ENCODE measurements at places on chromosomes 5 and 9. TPM values are rescaled to one million over a fixed set of nuclear protein-coding genes. Genes with fewer than 3 reads are reported as not detected.

The CDC20B gene
- total RNA-seq, result not detected

The TPPP gene
- 0.07 TPM for total RNA-seq

GRCh38 chr5:136020001-136020382 lies 8.8 kb upstream of the TGFBI start:
- no peak for DNase-seq

- DNase-seq, result no peak
These were observed 222.9 kb upstream of the EFNA5 start for GRCh38 chr5:107893642-107894041.

The CER1 gene
- total RNA-seq, result not detected

DNA sequence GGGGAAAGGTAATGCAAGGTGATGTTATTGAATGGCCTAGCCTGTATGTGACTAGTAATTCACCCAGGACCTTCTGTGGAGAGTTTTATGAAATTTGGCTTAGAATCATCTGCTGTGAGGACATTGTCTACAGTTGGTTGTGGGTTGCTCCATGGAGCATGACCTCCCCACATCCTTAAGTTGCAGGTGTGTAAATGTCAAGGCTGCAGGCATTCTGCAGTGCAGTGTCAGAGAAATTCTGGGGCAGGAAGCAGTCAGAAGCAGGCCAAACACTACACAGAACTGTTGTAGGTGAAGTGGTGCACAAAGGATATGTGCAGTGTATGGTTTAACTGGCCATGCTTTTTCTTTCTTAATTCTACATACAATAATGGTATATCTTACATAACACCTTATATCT lies 588.3 kb downstream of the EBF1 start:
- no peak for DNase-seq

DNA sequence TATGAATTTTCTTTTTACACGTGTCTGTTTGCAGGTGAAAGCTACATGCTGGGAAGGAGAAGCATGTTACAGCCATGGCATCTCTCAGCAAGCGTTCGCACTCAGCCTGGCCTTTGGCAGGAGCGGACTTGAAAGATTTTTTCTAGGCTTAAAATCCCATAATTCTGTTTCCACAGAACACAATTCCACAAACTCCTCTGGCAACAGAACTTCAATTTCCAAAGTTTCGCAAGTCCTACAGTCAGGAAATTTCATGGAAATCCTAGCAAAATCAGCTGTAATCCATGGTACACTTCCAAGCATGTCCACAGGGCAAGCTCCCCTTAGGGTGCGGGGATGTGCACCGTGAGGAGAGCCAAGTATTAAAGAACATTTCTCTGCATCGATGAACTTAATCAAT lies 35.9 kb downstream of the SUB1 start:
- no peak for DNase-seq

DNA sequence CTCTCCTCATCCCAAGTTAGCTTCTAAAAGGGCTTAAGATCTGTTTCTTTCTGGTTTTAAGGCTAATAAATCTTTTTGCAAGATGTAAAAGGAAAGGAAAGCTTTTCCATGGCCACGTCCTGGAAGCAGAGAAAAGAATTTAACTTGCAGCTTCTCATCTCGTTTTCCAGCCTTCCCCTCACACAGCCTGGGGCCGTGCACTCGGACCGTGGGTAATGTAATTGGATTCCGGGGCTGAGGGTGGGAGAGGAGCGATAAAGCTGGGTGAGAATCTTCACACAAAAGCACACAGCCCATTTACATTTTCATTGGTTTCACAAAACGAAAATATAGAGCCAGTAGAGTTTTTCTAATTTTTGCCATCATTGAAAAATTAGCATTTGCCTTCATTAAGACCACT lies 91.2 kb downstream of the IRX2 start:
- DNase-seq, result no peak

- no peak for DNase-seq
These were observed 1.2 kb downstream of the SURF4 start for GRCh38 chr9:133374612-133375115.

The TMEM171 gene
- total RNA-seq, result 3.6 TPM

GRCh38 chr5:72531496-72532190 lies 24.4 kb upstream of the ZNF366 start:
- DNase-seq, result no peak

The NR4A3 gene
- 1.2 TPM for total RNA-seq

DNA sequence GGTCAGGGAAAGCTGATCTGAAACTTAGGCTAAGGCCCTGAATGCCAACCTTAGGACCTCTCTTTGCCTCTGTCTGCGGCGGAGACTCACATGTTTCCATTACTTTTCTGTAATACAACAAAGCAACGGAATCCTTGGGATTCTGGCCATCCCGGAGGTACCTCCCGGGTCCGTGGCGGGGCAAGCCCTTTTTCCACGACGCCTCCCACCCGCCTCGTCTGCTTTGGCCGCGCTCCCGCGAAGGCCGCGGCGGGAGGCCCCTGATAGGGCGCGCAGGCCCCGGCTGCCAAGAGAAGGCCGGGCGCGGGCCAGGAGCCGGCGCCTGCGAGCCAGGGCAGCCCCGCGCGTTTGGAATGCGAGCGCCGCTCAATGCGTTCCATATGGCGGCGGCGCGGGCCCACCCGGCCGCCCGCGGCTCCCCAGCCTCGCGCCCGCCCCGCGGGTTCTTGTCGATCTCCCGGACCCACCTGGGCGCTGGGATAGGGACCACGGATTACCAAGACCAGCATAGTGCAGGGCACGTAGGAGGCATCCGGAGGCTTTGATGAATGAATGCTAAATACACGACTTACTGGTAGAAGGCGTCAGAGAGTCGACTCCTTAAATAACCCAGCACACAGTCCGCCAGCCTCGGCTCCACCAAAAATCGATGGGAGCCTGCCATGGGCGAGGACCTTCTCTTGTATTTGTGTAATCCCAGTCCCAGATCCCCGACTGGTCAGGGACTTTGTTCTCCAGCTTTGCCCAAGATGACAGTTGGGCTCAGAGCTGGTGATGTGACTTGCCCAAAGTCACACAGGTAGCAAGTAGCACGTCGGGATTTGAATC lies 17.5 kb upstream of the PHF19 start:
- no peak for DNase-seq

GRCh38 chr5:5787373-5787772 lies 364.9 kb downstream of the ICE1 start:
- no peak for DNase-seq

DNA sequence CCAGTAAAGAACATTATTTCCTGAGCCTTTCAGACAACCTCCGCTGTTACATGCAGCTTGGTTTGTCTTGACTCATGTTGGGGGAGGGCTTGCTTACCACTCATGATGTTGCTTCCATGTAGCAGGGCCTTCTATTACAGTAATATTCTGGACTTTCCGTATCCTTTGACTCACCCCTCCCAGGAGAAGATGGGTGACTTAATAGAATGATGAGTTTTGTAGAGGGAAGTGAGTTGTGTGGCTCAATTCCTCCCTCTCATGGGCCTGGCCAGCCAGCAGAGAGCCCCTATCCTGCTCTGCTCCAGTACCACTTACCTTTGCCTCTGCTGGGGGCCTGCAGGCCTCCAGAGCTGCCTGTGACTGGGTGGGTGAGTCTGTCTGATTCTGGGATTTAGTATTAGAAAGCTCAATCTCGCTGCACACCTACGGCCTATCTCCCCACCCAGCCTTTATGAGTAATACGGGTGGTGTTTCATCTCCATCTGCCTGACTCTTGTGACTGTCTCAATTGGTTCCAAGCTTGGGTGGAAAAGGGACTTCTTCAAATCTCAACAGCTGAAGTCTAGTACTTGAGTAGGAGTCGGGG lies 52.6 kb upstream of the KLF9 start:
- no peak for DNase-seq

The MGAT4B gene
- 135 TPM for total RNA-seq
